PC-3 (cell line): ENCODE measurements at places on chromosomes 4 and X. TPM values are rescaled to one million over a fixed set of nuclear protein-coding genes. Genes with fewer than 3 reads are reported as not detected.

SPANXN3 gene
- not detected in 2 replicates for total RNA-seq

LDB2 gene
- total RNA-seq, result 0.29 TPM in 1 of 2 replicates, not detected in the other

TLR3 gene
- total RNA-seq, result 0.33 TPM in 1 of 2 replicates, not detected in the other

PLP2 gene
- total RNA-seq, result 165 and 171 TPM in 2 replicates

CCNG2 gene
- total RNA-seq, result 7.7 and 8.0 TPM in 2 replicates

LRBA gene
- 38.2 and 40.8 TPM in 2 replicates for total RNA-seq

TXK gene
- total RNA-seq, result 0.92 and 2.6 TPM in 2 replicates

CCSER1 gene
- 6.0 and 10.1 TPM in 2 replicates for total RNA-seq

GRCh38 chr4:83356899-83357661, 22.4 kb upstream of the HPSE start:
- peak; percentile 92 for DNase-seq

DNA sequence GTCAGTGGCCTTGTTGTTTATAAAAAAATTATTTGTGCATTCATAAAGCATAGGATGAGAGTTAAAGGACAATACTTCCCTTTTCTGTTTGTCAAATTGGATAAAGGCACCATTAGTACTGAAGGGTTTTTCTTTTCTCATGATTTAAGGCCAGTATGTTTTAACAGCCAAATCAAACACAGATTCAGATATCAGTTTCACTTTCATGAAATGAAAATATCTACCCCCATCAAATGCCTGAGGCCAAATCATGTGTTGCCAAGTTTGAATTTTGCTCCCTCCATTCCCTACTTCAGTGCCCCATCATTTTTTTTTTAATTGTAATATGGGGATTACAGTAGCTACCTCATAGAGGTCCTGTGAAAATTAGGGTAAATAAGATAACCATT, 745.9 kb downstream of the RPA4 start:
- DNase-seq, result no peak

DNA sequence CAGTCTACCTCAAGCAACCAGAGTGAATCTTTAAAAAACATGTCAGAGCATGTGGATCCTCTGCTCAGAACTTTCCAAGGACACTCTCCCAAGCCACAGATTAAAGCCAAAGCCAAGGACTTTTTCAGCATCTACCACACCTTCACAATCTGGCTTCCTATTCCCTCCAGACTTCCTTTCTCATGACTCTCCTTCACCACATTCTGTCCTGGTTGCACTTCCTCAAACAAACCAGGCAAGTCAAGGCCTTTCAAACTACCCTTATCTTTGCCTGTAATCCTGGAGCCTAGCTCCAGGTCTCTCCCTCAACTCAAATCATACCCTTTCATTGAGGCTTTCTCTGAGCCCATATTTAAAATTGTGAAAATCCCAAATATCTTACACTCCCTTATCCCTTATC, 191.6 kb upstream of the GALNTL6 start:
- DNase-seq, result no peak

- peak; percentile 19 for DNase-seq
Observed at GRCh38 chrX:53681661-53682060, 4.9 kb downstream of the HUWE1 start.

DNA sequence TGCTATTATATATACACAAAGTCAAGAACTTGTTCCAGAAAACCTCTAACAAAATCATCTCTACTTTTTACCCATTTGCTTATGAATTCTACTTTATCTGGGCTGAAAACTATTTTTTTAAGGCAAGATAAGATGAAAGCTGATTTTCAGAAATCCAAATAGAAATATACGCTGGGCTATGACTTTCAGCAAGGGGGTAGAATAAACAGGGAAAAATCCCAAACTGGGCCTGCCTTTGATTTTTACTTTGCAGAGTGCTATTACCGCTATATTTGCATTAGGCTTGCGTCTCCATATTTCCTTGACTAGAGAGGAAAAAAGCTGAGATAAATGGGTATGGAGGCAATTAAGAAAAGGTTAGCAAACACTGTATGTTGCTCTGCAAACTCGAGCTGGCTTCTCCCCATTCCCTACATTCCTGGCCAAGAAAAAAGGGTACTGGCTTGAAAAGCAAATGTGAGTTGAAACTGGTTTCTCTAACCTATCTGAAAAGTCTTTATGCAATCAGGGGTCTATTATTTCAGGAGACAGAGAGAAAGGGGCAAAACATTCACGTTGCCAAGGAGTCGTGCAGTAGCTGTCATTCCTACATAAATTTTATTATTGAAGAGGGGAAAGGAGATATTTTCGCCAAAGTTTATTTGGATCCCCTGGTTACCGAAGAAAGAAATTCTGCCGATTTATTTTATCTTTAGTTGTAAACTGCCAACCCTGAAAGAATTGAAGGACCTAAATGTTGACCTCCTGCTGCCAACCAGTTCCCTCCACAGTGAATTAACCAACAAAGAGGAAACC, 2.2 kb downstream of the TMEM47 start:
- no peak for DNase-seq

DNA sequence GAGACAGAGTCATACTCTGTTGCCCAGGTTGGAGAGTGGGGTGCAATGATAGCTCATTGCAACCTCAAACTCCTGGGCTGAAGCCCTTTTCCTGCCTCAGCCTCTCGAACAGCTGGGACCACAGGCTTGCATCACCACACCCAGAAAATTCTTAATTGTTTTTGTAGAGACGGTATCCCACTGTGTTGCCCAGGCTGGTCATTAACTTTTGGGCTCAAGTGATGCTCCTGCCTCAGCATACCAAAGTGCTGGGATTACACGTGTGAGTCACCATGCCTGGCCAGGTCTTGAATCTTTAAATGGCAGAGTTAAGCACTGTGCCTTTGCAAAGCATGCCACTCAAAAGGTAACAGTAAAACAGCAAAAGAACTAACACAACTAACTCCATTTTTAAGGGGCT, 28.6 kb upstream of the BBS12 start:
- no peak for DNase-seq

DNA sequence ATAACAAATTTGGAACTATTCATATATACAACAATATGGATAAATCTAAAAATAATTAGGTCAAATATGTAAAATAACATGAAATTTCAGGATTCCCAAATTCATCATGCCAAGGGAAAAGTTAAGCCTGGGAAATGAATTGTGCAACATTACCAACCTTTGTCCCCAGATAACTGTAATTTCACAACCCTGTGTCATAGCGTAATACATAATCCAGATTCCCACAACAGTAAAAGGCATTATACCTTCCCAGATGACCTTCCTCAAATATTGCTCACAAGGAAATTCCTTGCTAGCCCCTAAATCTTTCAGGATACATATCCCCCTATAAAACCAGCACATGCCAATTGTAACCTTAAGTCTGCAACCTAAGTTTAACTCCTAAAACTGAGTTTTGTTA, 32.9 kb upstream of the RAB40A start:
- DNase-seq, result no peak

GRCh38 chr4:182019148-182019652, 224.0 kb upstream of the TENM3 start:
- DNase-seq, result no peak

- DNase-seq, result no peak
Observed at GRCh38 chrX:129739578-129739977, 799 bp downstream of the XPNPEP2 start.

DNA sequence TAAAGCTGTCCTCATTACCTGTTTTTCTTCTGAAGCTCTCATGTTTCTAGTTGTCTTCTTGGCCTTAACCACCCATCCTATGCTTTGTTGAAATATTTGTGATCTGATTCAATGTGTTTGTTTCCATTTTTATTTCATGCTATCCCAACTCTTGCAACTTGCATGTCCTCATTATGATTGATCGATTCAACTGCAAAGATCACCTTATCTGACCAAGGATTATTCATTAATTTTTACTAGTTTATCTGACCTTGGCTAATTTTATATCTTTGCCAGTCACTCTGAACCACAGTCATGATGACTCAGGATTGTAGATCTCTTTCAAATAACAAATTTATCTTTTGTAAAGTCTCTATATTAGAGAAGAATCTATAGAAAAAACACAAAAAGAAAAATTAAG, 70.7 kb downstream of the UGT2A2 start:
- no peak for DNase-seq

GRCh38 chr4:152014280-152014679, 253.5 kb upstream of the GATB start:
- no peak for DNase-seq

DNA sequence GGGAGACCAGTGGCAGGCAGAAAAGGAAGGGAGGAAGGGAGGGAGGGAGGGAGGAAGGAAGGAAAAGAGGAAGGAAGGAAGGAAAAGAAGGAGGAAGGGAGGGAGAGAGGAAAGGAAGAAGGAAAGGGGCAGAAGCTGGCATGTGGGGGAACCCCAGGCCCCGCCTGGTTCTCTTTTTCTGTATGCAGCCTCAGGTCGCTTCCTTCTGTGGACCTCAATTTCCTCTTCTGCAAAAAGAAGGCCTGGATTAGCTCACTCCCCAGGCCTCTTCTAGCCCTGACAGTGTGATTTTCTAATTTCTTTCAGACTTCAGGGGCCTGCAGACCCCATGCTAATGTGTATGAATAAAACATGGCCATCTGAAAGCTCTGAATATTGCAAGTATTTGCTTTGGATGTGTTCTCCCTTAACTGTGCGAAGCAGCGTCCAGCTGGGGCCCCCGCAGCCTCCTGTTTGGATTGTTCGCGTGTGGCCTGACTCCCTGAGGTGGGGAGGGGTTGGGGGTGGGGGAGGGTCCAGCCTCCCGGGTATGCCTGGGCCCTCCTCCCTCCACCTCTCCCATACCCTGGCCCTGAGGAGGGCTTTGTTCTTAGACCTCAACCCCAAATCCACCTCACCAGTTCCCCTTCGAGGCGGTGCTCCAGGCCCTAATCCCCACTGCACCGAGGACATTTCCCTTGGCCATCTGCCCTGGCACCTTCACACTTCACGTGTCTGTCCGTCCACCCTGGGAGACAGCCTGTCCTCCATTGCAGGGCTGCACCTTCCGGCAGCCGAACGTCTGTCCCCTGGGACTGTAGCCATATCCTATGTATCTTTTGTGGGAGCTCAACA, 199.9 kb upstream of the ATP6AP2 start:
- DNase-seq, result no peak

- peak; percentile 90 for DNase-seq
Observed at GRCh38 chr4:165684177-165684805, 188.7 kb upstream of the TLL1 start.

- DNase-seq, result no peak
Observed at GRCh38 chrX:97564496-97564895, 680.8 kb downstream of the RPA4 start.

DNA sequence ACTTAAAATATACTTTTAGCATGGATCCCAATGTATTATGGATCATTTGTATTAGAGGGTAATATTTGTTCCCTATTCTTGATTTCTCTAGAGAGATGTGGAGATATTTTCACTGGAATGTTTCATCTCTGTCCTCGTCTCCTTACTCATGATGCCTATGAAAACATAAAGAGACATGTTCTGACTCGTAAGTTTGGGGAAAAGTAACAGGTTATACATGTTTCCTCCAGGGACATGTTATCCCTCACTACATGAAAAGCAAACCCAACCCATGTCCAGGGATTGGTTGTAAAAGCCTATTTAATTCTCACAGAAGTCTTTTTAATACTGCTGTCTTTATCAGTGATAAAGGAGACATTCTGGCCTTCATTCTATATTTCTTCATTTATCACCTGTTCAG, 621.4 kb downstream of the GABRG1 start:
- DNase-seq, result no peak

DNA sequence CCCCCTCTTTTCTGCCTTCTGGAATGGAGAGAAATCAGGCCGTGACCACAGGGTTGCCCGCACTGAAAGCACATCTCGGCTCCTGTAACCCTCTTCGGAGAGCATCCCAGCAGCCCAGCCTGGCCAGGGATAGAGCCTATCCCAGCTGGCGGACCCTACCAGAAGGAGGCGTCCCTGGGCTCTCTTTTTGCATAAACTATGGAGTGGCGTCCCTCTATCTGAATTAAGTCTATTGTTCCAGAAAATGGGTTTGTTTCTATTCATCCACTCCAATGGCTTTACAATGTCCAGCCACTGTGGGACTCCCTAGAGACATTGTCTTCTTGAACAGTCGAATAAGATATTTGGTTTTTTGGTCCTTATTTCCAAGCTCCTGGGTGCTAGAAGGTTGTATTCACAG, 689 bp upstream of the NHSL2 start:
- DNase-seq, result no peak

DNA sequence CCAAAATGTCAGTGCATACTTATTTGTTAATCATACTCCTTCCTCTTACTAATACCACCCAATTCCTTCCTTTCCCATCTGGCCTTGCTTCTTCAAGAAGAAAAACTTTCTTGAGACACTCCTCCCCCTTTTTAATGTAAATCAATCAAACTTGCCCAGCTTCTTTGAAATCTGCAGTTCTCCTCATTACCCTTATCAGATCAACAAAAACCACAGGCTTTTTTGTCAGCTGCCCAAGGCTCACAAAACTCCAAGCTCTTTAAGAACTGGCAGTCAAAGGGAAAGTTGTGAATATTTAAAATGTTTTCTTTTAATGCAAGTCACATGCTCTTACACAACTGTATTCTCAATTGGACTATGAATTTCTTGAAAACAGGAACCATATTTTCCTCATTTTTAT, 11.3 kb upstream of the MYOZ2 start:
- no peak for DNase-seq

DNA sequence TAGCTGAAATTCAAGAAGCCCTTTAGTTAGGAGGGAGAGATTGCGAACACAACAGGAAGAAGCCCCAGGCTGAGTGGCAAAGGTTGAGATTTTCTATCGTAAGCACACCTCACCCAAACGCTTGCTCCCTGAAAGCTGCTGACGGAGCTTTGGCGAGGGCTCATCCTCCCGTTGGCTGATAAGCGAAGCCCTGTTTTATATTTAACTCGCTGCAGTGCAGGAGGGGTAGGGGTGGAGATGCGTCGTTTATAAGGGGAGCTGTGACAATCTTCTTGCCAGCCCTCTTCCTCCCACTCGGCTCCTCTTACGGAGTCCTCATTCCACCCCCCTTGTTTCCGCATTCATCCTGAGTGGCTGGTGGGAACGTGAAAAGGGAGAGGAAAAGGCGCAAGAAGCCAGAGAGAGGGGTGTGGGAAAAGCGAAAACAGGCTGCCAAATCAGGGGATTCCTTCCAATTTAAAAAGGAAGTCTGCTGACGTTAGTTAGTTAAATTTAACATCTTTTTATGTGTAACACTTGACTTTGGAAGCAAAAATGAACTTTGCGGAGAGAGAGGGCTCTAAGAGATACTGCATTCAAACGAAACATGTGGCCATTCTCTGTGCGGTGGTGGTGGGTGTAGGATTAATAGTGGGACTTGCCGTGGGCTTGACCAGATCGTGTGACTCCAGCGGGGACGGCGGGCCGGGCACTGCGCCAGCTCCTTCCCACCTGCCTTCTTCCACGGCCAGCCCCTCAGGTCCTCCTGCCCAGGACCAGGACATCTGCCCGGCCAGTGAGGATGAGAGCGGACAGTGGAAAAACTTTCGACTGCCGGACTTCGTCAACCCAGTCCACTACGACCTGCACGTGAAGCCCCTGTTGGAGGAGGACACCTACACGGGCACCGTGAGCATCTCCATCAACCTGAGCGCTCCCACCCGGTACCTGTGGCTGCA, at the start of gene ENPEP:
Gene ENPEP (plus strand): TSS at position 275 of the 938 bp plus-strand sequence. CDS start 260 bp downstream, at position 535.
- DNase-seq, result no peak
